ENCODE measurements at places on chromosomes 16 and 17.

- no peak for DNase-seq
Measured at GRCh38 chr17:82931699-82932517, 92.1 kb upstream of the ZNF750 start.

GRCh38 chr17:17388657-17389496, 85.7 kb downstream of the NT5M start:
- DNase-seq = no peak

- DNase-seq = no peak
Measured at GRCh38 chr16:85391769-85392583, 221.1 kb upstream of the GSE1 start.

DNA sequence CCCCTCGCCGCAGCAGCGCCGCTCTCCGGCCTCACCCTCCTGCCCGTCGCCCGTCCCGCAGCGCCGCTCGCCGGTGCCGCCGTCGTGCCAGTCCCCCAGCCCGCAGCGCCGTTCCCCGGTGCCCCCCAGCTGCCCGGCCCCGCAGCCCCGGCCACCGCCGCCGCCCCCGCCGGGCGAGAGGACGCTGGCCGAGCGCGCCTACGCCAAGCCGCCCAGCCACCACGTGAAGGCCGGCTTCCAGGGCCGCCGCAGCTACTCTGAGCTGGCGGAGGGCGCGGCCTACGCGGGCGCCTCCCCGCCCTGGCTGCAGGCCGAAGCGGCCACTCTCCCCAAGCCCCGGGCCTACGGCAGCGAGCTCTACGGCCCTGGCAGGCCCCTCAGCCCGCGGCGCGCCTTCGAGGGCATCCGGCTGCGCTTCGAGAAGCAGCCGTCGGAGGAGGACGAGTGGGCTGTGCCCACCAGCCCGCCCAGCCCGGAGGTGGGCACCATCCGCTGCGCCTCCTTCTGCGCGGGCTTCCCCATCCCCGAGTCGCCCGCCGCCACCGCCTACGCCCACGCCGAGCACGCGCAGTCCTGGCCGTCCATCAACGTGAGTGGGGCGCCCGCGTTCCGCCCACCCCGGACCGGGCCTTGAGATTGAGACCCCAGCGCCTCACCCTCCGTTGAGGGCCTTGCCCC, 15.0 kb downstream of the TBKBP1 start:
- no peak for DNase-seq

DNA sequence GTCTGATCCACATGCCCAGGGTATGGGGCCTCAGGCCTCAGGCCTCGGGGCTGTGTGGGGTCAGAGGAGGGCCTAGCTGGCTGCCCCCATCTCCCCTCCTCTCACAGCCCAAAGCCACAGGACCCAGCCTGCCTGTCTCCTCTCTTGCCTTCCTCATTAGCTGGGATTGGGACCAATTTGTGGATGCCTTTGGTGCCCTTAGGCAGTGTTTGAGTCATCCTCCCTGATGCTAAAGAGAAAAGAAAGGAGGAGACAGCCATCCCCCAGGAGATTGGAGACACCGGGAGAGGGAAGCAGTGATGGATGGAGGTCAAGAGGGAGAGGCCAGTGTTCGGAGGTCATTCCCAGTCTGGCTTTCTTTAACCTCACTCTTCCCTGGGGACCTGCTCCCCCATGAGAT, 23.3 kb upstream of the NOG start:
- DNase-seq = no peak

- DNase-seq = no peak
Measured at GRCh38 chr16:10009684-10010083, 172.5 kb downstream of the GRIN2A start.

DNA sequence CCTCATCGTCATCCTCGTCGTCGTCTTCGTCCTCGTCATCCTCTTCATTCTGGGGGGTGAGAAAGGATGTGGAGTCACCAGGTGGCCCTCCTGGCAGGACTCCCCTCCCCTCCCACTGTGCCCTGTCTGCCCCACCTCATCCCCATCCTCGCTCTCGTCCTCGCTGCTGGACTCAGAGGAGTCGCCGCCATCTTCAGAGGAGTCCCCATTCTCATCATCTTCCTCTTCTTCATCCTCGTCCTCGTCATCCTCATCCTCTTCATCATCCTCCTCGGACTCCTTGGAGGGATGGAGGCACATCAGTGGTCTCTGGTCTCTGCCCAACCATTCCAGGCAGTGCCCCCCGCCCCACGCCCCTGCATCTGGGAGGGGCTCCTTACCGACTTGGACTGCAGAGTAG, 7.6 kb upstream of the ATXN7L3 start:
- DNase-seq = no peak

GRCh38 chr17:76434870-76435269, 18.1 kb downstream of the UBE2O start:
- no peak for DNase-seq

- no peak for DNase-seq
Measured at GRCh38 chr16:53559270-53559951, 56.4 kb upstream of the AKTIP start.

DNA sequence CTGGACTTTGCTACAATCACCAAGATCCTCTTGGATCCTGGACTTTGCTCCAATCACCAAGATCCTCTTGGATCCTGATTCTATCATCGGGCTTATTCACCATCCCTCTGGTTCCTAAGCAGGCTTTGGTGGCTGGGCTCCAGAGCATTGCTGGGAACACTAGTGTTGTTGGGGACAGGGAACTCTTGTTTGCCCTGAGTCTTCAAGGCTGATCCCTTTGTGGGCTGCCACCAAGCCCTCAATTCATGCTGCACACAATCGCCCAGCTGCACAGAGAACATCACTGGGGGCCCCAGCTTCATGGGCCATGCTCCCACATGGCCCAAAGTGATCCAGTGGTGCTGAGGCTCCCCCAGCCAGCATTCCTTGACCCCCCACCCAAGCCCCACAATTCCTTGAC, 88.3 kb downstream of the TMEM132E start:
- DNase-seq = no peak

DNA sequence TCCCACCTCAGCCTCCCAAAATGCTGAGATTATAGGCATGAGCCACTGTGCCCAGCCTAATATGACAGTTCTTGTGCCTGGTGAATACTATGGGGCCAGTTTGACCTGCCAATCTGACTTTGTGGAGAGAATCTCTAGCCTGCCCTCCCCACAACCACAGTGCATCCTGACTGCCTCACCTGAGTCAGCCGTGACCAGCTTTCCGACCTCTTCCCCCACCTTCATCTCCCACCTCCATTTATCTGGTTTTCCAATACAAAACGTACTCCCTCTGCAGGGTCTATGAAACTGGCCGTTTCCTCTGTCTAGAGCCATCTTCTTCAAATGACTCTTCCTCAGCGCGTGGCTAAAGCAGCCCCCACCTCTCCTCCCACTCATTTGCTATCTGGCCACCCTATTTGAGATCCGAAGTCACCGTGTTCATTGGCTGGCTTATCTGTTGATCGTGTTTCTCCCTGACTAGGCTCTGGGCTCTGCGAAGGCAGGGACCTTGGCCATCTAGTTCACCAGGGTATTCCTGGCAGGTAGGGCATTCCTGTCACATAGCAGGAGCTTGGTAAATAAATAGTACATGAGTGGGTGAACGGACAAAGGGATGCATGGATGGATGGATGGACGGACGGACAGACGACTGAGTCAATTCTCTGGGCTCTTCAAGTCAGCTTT, 22.3 kb upstream of the PLLP start:
- DNase-seq = no peak

- DNase-seq = no peak
Measured at GRCh38 chr17:32256701-32257019, 9.0 kb upstream of the RHBDL3 start.

DNA sequence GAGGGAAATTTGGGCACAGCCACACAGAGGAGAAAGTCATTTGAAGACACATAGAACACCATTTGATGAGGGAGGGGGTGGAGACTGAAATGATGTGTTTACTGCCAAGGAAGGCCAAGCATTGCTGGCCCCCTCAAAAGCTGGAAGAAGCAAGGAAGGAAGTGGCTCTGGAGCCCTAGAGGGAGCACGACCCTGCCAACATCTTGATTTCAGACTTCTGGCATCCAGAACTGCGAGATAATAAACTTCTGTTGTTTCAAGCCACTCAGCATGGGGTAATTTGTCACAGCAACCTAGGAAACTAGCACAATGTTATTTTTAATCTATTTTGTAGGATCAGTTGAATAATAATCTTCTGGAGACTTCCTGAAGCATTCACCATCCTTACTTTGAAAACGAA, 314.8 kb upstream of the GOT2 start:
- no peak for DNase-seq

GRCh38 chr17:17309356-17309755, 6.2 kb downstream of the NT5M start:
- no peak for DNase-seq

- no peak for DNase-seq
Measured at GRCh38 chr17:75526555-75527270, 1.2 kb downstream of the LLGL2 start.

- peak; percentile 20 for DNase-seq
Measured at GRCh38 chr16:55701442-55702319, 45.9 kb downstream of the SLC6A2 start.

DNA sequence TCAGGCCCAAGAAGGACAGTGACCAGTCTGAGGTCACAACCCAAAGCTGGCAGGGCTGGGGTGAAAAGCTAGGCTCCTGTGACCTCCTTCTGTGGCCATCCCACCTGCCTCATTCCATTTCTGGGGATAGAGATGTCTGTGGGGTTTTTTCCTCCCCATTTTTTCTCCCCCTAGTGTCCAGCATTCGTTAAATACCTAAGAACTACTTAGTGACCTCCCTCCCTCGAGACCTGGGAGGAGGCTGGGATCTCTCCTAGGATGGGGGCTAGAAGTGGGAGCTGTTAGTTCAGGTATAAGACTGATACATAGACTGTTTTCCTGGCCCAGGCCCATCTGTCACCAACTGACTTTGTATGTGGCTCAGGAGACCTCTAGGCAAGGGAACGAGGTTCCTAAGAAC, 20.5 kb upstream of the STAC2 start:
- DNase-seq = no peak

- no peak for DNase-seq
Measured at GRCh38 chr16:2769675-2770056, 7.4 kb downstream of the ELOB start.
